SJCRH30 (cell line): ENCODE measurements at places on chromosomes 2 and 18.

DNA sequence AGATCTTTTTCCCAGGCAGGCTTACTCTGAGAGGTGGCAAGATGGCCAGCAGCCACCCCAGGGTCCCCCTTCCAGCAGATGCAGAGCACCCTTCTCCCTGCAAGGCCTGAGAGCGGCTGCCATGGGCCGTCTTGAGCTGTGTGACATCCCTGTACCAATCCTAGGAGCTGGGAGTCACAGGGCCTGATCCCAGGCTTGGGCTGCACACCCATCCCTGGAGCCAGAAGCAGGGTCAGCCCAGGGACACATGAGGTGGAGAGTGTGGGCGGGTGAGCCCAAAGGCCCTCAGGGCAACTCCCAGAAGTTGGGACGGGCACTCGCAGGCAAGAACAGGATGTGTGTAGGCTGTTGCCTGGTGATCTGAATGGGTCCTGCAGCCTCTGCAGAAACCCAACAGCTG is 40.5 kb downstream of the CROCC2 start:
- DNase-seq: peak; percentile 38

GRCh38 chr2:127700527-127701192 is 637 bp upstream of the SFT2D3 start:
- DNase-seq: no peak

- peak; percentile 64 for DNase-seq
These were observed 189.3 kb downstream of the SH3RF3 start for GRCh38 chr2:109318150-109318948.

DNA sequence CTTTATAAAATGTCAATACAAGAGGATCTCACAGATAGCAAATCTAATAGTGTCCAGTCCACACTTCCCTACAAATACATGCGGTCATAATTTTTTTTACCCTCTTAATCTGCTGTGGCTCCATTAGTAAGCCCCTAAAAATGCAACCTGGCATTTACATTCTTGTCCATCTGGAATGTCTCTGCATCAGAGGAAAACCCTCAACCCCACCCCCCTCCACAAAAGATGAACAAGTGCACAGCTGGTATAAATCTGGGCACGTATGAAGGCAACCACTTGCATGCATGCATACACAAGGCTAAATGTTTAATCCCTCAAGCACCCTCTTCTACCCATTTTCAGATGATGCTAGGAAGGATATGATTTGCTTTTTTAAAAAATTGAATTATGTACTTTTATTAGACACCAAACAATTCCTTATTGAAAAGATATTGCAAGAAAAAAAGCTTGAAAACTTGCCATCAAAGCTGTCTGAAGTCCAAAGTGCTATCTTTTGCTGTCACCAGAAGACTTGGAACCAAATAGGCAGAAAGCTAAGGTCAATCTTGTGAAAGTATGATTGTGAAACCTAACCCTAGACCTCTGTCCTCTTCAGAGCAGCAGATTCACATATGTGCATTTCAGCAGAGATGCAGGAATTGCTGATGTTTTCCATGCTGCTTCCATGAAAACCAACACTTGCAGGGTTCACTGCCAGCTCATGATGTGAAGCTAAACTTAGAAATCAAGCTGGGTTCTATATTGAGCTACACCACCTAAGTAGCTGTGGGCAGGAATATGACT is 39.0 kb downstream of the IRS1 start:
- DNase-seq: peak; percentile 71

DNA sequence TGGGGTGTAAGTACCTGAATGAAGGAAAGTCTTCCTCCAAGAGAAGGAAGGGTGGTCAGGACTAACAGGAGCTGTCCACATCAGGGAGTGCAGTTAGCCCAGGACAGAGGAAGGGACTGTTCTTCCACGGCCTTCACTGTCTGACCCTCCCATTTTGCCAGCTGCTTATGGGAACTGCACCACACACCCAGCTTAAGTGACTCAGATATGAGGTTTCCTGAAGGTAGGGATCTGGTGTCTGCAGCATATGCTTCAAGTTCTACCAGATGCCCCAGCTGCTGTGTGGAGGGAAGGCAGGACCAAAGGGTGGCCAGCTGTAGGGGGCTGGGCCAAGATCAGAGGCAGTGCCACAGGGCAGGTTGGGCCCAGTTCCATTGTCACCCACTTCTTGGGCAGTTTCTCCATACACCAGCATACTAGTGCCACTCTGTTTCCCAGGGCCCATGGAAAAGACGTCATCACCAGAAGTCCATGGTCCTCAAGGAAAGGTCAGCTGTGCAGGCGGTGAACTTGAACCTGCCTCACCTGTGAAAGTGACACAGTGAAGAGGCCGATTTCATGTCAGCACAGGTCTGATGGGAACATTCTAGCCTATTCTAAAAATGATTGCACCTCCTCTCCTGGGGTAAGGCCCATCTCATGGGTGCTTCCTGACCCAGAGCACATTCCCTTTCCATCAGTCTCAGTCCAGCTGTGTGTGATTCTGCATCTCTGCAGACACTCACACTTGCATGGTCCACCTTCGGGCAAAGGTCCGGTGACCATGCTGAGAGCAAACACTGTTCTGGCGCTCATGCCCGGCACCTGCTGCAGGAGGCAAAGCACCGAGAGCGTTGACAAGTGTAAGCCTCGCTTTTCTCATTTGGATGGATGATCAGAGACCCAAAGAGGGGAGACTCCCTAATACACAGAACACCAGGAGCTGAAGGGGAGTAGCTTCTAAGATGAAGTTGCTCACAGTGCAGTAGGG is 68.0 kb downstream of the ACAA2 start:
- peak; percentile 20 for DNase-seq

DNA sequence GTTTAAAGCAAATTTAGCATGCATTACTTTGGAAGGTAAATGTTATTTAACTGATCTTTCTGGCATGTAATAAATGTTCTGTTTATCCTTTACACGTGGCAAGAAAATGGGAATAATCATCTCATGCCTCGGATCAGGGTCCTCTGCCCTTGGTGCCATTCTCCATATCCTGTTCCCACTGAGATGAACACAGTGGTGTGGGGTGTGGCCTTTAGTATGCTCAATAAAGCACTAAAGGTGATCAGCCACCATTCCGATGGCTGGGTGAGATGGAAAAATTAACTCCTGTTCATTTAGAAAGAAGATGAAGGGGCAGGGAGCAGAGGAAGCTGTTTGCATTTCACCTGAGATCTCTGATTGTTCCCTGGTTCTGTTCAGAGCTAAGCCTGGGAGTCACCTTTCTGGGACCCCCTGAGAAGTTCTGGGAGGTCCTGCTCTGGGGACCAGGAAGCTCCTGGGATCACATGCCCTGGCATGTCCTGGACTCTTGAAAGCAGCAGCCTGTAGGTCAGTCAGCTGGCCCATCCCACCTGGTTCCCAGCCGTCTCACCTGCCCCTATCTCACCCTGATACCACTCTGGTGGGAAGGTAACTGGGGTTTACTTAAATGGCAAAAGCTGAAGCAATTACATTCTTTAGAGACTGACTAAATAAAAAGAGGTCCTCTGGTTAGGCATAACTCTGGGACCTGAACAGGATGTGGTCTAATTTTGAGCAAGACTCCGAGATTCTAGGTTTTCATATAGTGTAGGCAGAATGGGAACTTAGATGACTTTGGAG is 288.9 kb upstream of the EPAS1 start:
- DNase-seq: no peak

GRCh38 chr2:109009920-109010610 is 21.0 kb upstream of the EDAR start:
- no peak for DNase-seq

DNA sequence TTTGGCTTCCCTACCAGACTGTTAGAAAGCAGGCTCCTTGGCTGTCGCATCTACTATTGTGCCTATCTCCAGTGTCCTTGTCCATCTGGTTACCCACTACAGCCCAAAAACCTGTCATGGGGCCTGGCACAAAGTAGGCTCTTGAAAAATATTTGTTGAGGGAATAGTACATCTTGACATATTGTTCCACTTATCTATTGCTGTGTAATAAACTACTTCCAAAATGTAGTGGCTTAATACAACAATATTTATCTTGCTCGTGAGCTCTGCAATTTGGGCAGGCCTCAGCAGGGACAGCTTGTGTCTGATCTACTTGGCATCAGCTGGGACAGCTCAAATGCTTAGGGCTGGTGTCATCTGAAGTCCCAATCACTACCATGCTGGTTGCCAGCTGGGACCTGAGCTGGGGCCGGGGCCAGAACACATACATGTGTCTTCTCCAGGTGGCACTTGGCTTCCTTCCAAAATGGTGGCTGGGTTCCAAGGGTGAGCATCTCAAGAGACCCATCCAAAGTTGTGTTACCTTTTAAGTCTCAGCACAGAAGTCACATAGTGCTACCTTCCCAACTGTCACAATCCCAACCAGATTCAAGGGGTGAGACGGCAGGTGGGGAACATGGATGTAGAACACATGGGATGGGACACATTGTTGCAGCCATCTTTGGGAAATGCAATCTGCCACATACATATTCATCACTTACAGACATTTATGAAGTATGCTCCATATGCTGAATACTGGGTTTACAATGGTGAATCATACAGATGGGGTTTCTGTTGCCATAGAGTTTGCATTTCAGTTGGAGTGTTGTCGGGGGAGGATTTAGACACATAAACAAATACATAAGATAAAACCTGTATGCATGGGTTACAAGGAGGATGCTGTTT is 134.2 kb downstream of the FOXI3 start:
- no peak for DNase-seq

DNA sequence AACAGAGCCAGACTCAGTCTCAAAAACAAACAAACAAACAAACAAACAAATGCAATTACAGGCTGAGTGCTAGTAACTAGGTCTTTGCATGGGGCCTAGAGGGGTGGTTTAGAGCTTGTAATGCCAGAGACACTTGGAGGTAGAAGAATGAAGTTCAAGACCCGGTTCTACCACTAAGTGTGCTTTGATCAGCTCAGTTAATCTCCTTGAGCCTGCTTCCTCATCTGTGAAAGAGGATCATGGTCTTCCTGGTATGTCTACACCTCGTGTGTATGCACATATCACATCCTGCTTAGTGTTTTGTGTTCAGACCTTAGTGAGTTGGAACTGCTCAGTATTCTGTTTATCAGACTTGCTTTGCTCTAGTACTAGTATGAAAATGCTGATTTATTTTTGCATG is 4.8 kb upstream of the ATP6V1C2 start:
- no peak for DNase-seq

- DNase-seq: no peak
These were observed 36.8 kb downstream of the CPS1 start for GRCh38 chr2:210593166-210593565.

- no peak for DNase-seq
These were observed 138.9 kb downstream of the HAUS1 start for GRCh38 chr18:46243095-46243494.

GRCh38 chr2:98985905-98986666 is 50.1 kb upstream of the CRACDL start:
- no peak for DNase-seq

- DNase-seq: no peak
These were observed 126.7 kb downstream of the OLA1 start for GRCh38 chr2:174121612-174122011.

GRCh38 chr2:43791035-43791765 is 17.4 kb downstream of the DYNC2LI1 start:
- no peak for DNase-seq

DNA sequence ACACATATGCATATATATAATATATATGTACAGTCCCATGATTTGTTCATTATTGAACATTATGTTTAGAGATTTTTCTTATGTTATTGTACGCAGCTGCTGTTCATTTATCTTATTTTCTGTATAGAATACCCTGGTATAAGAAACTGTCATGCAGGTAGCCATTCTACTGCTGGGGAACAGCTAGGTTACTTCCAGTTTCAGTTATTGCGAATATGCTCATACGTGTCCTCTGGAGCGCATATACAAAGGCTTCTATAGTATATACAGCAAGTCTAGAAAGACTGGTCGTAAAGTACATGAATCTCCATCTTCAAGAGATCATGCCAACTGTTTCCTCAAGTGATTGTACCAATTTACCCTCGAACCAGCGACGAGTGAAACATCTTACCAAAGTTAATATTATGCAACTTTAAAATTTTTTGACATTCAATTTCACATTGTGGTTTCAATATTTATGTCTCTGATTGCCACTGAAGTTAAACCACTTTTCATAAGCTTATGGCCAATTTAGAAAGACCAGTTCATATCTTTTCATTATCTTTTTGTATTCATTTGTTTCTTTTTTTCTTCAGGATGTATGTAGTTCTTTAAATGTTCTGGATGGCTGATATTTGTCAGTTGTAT is 53.5 kb downstream of the RDH14 start:
- no peak for DNase-seq

GRCh38 chr2:203887677-203888076 is 20.1 kb downstream of the CTLA4 start:
- no peak for DNase-seq

- no peak for DNase-seq
These were observed 7.4 kb downstream of the ZAP70 start for GRCh38 chr2:97720746-97721145.

DNA sequence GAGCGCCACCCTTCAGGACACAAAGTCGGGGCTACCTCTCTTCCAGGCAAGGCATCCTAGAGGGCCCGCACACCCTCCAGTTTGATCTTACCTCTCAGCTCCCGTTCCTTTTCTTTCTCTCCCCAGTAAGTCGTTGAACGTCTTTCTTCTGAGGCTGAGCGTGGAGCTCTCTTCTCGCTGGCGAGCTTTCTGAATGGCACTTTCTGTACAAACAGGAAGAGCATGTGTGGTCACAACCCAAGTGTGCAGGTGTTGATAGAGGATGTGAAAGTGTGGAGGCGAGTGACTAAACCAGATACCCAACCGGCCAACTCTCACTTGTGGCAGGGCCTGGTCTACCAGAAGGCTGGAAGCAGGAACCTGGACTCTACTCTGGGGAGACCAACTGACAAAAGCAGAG is at the start of gene AFF3:
TSS of gene AFF3 (minus strand) at position 198 of the 400 bp plus-strand sequence. CDS start 38,136 bp downstream, outside the sequence.
- DNase-seq: no peak

DNA sequence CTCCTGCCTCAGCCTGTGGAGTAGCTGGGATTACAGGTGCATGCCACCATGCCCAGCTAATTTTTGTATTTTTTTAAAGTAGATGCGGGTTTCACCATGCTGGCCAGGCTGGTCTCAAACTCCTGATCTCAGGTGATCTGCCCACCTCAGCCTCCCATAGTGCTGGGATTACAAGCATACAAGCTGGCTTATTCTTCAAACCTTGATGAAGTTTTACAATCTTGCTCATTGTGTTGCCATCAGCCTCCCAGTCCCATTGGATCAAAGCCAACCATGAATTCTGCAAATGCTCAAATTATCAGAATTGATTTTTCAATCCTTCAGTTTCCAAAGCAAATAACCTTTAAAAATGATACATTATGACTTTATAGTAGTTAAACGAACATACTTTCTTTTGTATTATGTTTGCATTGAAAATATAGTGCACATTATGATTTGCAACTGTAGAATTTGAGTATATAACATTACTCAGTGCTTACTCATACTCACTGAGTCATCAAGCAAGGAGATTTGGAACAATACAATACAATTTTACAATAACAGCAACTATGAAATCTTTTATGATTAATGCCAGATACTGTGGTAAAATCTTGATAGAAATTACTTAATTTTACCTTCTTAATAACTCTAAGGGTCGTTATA is 1491.9 kb upstream of the CELF4 start:
- DNase-seq: no peak

DNA sequence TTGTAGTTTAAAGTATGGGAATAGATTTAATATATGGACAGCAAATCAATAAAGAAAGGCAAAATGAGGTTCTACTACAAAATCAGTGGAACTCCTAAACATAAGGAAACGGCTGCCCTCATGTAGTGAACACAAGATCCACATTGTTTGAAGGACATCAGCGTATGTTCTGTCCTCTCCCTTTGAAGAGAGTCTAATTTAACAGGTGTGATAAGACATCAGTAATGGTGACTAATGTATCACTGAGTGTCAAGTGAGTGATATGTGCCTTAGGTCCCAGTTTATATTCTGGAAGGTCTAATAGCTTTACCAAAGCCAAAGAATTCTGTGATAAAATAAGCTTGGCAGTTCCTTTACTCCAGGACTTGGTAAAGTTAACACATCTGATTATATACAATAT is 248.7 kb downstream of the PTPRM start:
- no peak for DNase-seq
